ENCODE measurements at places on chromosomes 5 and 9.

- no peak for DNase-seq
These were observed 76.5 kb downstream of the NR6A1 start for GRCh38 chr9:124694414-124695279.

- no peak for DNase-seq
These were observed 210.2 kb upstream of the ACTBL2 start for GRCh38 chr5:57692582-57693487.

DNA sequence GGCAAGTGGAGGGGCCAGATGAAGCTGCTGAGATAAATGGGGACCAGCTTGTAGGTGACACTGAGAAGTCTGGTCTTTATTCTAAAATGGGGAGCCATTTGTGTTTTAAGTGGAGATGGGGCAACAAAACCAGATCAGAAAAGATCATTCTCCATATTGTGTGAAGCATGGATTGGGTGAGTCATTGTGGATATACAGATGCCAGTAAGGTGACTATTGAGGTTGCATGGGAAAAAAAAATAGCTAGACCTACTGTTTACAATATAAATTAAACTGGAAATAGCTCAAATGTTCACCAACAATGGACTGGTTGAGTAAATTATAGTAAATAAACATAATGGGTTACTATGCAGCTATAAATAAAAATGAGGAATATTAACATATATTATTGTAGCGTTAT lies 5.4 kb upstream of the MAP1B start:
- DNase-seq, result no peak

- no peak for DNase-seq
These were observed 4.8 kb downstream of the RECK start for GRCh38 chr9:36041506-36041905.

DNA sequence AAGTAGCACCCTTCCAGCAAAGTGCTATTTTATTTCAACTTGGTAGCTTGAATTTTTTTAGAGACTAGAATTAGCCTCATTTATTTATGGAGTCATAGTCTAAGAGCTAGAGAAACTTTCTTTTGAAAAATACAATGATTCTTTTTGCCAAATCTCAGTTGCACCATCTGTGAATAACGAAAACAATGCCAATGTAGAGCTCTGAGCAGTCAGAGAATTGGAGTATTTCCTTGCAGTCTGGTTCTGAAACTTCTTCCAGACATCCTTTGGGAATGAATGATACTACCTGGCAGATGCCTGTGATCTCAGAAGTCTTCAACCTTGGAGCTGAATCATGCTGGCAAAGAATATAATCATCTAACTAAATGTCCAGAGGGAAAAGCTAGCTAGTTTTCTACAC lies 511.5 kb upstream of the CYLC2 start:
- no peak for DNase-seq

DNA sequence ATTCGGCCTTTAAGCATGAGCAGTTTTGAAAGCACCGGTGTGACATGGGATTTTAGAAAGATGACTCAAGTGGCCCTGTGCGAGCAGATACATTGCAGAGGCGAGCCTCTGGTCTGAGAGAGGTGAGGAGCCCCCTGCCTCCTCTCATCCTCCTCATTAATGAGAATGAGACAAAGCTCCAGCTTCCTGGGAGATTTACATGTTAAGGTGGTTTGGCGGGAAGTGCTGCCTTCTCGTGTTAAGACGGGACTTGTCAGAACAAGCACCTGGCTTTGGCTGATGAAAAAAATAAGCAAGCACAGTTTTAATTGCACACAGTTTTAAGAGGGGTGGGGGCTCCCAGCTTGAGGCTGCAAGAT lies 68.1 kb downstream of the ACTL7B start:
- no peak for DNase-seq

DNA sequence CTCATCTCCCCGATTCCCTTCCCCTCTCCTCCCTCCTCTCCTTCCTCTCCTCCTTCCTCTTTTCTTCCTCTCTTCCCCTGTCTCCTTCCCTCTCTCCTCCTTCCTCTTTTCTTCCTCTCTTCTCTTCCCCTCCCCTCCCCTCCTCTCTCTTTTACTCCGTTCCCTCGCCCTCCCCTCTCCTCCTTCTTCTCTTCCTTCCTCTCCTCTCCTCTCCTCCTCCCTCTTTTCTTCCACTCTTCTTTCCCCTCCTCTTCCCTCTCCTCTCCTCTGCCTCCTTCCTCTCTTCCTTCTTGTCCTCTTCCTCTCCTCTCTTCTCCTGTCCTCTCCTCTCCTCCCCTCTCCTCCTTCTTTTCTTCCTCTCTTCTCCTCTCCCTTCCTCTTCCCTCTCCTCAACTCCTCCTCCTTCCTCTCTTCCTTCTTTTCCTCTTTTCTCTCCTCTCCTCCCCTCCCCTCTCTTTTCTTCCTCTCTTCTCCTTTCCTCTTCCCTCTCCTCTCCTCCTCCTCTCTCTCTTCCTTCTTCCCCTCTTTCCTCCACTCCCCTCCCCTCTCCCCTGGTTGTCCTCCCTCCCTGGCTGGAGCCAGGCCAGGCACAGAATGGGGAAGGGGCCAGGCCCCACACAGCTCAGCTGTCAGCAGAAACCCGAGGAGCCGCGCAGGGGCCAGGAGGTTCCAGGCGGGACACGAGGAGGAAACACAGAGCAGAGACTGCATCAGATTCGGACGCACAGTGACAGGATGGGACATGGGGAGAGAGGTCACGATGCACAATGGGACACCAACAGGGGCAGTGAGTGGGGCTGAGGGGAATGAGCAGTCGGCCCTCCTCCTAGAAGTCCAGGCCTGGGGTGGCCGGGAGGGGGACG lies 48.0 kb downstream of the CAMK2A start:
- DNase-seq, result no peak

DNA sequence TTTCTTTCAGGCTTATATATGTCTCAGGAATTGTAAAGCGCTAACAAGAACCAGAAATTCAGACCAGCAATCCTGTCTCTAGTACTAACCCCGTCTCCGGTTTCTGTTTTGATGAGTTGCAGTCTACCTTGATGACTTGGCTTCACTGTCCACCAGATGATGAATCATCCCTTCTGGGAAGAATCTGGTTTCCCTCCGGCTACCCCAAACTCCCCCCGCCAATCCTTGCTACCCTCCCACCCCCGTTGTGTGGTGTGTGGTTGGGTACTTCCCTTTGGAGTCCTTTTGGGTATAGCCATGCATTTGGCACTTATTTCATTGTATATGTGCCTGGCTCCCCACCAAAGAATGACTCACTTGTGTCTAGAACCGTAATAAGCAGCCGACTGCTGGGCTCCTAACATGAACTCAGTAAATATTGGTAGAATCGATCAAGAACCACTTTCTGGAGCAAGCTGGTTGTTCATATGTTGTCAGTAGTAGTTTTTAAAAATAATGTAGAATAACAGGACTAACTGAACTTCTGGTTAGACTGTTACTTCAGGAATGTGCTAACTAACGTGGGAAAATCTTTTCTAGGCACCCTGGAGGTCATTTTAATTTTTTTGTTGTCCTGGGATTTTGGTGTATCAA lies 8.3 kb upstream of the TGFBI start:
- DNase-seq, result no peak

DNA sequence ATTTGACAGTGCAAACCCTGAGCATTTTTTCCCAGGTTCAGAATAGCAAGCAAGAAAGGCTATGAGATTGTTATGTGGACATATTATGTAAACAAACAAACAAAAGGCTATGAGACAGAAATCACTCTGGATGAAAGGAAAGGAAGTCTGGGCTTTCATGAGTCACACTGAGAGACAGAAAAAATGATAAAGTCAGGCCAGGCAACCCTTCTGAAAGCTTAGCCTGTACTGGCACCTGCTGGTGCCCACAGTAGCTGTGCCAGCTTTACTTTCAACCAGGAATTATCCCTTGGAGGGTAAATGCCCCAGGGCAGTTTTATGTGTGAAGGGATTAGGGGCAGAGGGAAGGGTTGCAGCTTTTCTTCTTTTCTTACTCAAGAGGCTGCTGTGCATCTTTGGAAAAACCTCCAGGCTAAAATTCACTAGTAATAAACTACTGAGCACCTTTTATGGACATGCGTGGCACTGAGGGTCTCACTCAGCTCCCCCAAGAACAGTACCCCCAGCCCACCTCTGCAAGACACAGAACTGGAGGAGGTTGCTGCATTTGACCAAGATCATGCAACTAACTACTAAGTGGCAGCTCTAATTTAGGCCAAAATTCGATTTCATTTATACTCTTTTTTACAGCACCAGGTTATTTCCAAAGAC lies 41.7 kb downstream of the ACTL7B start:
- no peak for DNase-seq

Measured in type B pancreatic cell (in vitro differentiated cells).